ENCODE measurements at places on chromosomes 7 and 10.

DNA sequence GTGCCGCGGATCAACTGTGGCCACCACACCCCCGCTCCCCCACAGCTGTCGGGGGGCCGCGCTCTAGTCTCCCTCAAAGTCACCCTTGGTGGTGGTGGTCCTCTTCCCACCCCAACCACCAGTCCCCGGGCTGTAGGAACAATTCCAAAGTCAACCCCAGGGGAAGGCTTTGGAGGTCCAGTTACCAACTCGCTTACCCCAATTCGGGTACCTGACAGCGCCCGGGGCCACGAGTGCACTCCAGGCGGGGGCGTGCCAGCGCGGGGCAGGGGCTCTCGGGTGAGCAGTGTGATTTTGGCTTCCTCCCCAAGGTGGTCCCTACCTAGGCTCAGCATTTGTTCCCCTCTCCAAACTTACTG is 584 bp upstream of the ZMIZ1 start:
- no peak for DNase-seq

GRCh38 chr10:6069081-6069931 is 7.1 kb upstream of the IL2RA start:
- DNase-seq = peak; percentile 33

GRCh38 chr7:80145780-80146422 is 11.3 kb downstream of the GNAI1 start:
- DNase-seq = no peak

- DNase-seq = no peak
Measured at GRCh38 chr10:49572594-49573114, 33.7 kb upstream of the ERCC6 start.

DNA sequence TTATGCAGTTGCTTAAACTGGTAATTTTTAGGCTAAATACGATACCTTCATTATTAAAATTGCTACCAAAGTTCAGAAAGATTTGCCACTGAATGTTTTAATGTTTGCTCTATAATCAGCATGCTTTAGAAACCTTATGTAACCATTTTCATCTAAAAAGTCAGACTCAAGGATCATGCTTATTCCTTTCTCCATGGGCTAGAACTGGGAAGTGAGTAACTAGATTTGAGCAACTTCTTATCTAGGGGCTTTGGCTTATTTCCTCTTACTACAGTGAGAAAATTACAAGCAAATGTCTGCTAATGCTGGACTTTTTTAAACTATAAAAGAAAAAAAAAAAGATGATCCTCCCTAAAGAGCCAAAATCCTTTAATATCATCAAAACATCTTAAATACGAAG is 215.9 kb downstream of the CRPPA start:
- DNase-seq = peak; percentile 7

DNA sequence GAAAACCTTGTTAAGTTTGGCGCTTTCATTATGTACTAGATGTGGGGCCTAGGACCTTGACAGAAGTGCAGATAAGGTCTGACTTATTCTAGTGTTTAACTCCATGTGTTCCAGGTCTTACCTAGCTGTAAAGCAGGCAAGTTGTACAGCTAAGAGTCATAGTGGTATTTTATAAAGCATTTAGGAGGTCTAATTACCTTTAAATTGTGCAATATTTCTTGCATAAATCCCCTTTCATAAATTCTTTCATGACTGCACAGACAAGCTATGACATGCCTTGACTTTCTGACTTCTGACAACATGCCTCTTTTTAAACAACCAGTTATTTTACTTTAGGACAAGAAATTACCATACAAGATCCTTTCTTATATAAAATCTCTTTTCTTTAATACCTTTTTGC is 151.6 kb upstream of the VSTM2A start:
- DNase-seq = no peak

GRCh38 chr10:74282848-74283210 is 131.8 kb downstream of the ADK start:
- no peak for DNase-seq

- DNase-seq = no peak
Measured at GRCh38 chr7:26451997-26452396, 160.3 kb downstream of the SNX10 start.

DNA sequence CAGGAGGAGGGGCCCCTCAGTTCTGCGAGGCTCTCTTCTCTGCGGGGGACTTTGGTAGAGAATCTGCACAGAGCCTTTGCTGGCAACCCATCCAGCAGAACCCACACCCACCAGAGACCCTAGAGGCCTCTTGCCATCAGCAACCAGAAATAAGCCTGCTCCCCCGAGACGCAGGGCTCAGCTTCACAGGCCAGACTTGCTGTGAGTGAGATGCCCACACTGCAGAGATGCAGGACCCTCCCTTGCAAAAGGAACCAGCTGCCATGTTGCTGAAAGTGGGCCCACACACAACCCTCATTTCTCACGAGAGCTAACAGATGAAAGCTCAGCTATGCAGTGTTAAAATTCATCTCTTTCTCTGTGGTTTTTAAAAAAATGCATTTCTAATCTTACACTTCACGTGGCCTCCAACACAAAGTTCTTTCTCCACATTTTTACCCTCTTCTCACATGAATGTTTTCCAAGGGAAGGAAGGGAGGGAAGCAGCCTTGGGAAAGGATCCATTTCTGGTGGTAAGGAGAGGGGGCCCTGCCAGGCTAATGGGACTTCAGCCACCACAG is 171.6 kb downstream of the CCDC3 start:
- DNase-seq = no peak

GRCh38 chr10:74738985-74739567 is 87.3 kb upstream of the KAT6B start:
- DNase-seq = peak; percentile 22

GRCh38 chr10:11869743-11870460 is 46.7 kb downstream of the PROSER2 start:
- no peak for DNase-seq

GRCh38 chr7:41378156-41378555 is 324.7 kb downstream of the INHBA start:
- DNase-seq = no peak

- no peak for DNase-seq
Measured at GRCh38 chr7:158067219-158067930, 520.2 kb downstream of the PTPRN2 start.

- no peak for DNase-seq
Measured at GRCh38 chr7:113197274-113197673, 78.9 kb upstream of the SMIM30 start.

GRCh38 chr7:36969376-36969775 is 245.1 kb upstream of the AOAH start:
- no peak for DNase-seq

GRCh38 chr7:25844102-25844870 is 307.7 kb upstream of the NFE2L3 start:
- no peak for DNase-seq

DNA sequence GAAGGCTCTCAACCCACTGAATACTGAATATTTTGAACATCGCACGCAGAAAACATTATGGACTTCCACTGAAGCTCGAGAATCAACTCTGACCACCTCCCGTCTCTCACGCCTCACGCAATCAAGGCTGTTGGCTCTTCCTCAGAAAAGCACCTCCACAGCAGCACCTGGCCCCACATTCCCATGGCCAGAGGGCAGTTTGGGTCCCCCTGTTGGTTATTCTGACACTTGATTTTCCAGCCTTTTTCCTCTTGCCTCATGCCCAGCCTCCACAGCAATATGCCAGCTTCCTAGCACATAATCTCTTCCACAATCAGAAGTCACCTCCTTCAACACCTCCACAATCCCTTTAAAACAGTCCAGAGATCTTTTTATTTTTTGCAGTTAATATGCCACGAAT is 55.9 kb downstream of the SVOPL start:
- DNase-seq = peak; percentile 24

- peak; percentile 32 for DNase-seq
Measured at GRCh38 chr7:36021367-36021766, 131.7 kb upstream of the EEPD1 start.

GRCh38 chr7:27172823-27173510 is 1.2 kb downstream of the HOXA10 start:
- DNase-seq = peak; percentile 56

- DNase-seq = no peak
Measured at GRCh38 chr7:46713868-46714596, 793.0 kb upstream of the IGFBP3 start.

- DNase-seq = no peak
Measured at GRCh38 chr7:103810112-103810744, 179.2 kb downstream of the RELN start.

DNA sequence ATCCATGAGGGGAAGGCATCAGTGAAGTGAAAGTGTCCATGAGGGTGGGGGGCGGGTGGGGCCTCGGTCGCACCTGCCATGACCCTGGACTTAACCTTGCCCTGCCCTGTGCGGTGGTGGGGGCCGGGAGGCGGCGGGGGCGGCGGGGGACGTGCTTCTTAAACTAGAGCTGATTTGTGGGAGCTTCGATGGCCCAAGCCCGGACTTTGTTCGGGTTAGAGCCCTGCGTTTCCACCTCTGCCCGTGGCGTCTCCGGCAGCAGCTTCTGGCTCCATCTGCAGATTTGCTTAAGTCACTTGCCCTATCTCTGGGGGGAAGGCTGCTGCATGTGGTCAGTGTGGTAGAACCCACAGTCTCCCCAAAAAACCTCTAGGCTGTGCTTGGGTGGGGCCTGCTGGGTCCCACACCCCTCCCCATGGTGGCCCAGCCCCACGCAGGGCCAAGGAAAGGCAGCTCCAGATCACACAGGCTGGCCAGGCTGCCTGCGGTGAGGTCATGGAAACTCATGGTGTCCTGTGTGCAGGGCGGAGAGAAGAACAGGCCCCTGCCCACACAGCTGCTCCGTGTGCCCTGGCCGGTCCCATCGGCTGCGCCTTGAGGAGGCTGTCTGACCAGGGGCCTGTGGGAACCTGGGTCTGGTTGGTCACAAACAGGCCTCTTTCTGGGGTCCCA is 93.2 kb downstream of the INPP5A start:
- DNase-seq = no peak

- DNase-seq = no peak
Measured at GRCh38 chr7:37642028-37642540, 41.5 kb upstream of the GPR141 start.

DNA sequence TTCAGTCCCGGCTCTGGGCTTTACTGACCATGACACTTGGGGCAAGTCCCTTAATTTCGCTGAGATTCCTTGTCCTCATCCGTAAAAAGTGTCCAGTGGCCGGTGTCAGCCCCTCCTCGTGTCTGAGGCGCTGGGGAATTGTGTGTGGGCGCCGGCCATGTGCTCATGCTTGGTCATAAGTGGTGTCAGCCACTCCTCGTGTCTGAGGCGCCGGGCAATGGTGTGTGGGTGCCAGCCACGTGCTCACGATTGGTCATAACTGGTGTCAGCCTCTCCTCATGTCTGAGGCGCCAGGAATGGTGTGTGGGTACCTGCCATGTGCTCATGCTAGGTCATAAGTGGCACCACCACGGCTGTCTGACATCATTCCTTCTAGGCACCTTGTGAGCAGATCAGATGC is 40.7 kb upstream of the DMBT1 start:
- DNase-seq = no peak

DNA sequence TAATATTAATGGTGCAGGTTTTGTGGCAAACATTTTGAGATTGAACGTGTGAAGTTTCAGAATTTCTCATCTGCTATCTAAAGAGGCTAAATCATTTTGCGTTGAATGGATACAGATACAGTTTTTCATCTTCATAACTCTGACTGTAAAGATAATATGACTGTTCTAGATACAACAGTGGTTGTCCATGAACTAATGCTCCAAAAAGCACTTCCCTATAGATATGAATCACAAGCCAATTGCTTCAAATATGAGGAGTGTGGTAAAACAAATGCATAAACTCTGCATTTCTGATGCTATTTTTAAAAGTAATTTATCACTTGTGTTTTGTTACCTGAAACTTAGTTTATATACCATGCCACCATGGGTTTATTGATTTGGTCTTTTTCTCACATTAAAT is 750.1 kb downstream of the MAGI2 start:
- no peak for DNase-seq

GRCh38 chr10:74058071-74058470 is 60.2 kb downstream of the VCL start:
- DNase-seq = no peak

DNA sequence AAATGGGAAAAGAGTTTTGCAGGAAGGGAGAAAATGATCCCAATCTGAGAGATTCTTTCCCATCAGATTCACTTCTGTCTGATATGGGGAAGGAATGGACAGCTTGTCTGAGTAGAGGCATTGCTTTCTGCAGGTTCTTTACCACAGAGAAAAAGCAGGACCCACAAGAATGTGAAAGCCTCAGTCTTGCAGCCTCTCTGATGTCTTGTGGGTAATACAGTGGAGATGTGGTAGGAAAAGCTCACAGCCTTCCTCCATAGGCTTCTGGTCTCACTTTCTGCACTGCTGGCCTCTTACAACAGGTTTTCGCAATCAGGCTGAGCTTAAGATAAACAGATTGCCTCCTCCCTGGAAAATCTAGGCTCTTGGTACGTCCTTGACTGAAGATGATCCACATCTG is 551 bp downstream of the IFIT1 start:
- DNase-seq = peak; percentile 16

GRCh38 chr10:122422266-122422989 is 32.0 kb upstream of the ARMS2 start:
- no peak for DNase-seq

DNA sequence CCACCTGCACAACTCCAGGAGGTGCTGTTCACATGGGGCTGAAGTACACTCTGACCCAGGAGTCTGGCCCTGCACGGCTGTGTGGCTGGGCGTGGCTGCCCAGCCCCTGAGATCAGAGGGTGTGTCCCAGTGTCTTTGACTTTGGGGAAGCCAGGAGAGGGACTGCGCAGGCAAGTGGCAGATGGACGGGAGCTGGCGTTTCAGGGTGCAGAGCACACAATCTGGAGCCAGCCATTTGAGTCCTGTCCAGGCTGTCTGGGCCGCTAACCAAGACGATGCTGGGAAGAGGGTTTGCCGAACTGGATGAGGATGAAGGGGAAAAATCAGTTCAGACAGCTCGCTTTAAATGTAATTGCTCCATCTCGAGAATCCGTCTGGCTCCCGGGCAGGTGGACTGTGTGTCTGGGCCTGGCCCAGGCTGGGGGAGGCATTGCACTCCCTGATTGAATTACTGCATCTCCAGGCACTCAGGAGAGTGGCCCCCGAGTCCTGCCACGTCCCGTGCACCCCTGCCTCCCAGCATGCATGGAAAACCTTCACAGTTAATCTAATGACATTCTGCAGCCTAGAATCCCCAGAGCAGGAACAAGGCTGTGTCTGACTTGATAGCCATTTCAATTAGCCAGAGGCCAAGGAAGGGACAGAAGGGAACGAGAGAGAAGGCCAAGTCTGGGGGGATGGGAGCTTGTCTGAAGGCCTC is 120.8 kb upstream of the NANOS1 start:
- peak; percentile 20 for DNase-seq

- DNase-seq = no peak
Measured at GRCh38 chr7:181738-182137, 10.6 kb upstream of the FAM20C start.

DNA sequence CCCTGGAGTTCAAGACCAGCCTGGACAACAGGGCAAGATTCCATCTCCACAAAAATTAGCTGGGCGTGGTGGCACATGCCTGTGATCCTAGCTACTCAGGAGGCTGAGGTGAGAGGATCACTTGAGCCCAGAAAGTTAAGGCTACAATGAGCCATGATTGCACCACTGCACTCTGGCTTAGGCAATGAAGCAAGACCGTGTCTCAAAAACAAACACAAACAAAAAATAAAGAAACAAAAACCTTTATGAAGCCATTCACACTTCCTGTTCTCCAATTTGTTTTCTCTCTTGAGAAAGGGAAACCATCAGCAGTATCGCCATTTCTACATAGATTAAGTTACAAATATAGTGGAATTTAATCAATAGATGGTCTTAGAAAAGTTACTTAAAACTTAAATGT is 19.8 kb downstream of the YME1L1 start:
- no peak for DNase-seq
